ENCODE measurements at places on chromosomes 6 and 20. TPM values are rescaled to one million over a fixed set of nuclear protein-coding genes. Genes with fewer than 3 reads are reported as not detected.

The CLPSL2 gene
- total RNA-seq: not detected

The PLA2G7 gene
- not detected for total RNA-seq

The LY6G6D gene
- not detected for total RNA-seq

The STX11 gene
- total RNA-seq: 16.8 TPM

- no peak for DNase-seq
- no peaks in the 10 kb centered on the region for H3K4me1 ChIP-seq
- no peak overlapping the region for H3K27ac ChIP-seq
- H3K4me3 ChIP-seq: no peak overlapping the region
Observed at GRCh38 chr20:14866841-14867514, 529.6 kb upstream of the FLRT3 start.

- H3K27me3 ChIP-seq: no peaks in the 10 kb centered on the region
- H3K27ac ChIP-seq: no peak overlapping the region
- H3K4me1 ChIP-seq: no peaks in the 10 kb centered on the region
- H3K4me3 ChIP-seq: no peak overlapping the region
- no peaks in the 10 kb centered on the region for H3K36me3 ChIP-seq
- DNase-seq: no peak
Observed at GRCh38 chr6:139644821-139645220, 270.4 kb upstream of the CITED2 start.

GRCh38 chr6:1527073-1527457, 82.7 kb upstream of the FOXC1 start:
- H3K36me3 ChIP-seq: no peaks in the 10 kb centered on the region
- H3K4me3 ChIP-seq: no peak overlapping the region
- H3K27ac ChIP-seq: no peak overlapping the region
- H3K4me1 ChIP-seq: peaks cover 68% of the 10 kb centered on the region
- DNase-seq: peak; percentile 71

GRCh38 chr6:7914311-7914710, 3.7 kb upstream of the TXNDC5 start:
- H3K4me3 ChIP-seq: no peak overlapping the region
- no peak for DNase-seq
- peaks cover 13% of the 10 kb centered on the region for H3K4me1 ChIP-seq
- H3K36me3 ChIP-seq: no peaks in the 10 kb centered on the region

- no peak overlapping the region for H3K27ac ChIP-seq
- no peaks in the 10 kb centered on the region for H3K27me3 ChIP-seq
- H3K36me3 ChIP-seq: no peaks in the 10 kb centered on the region
- no peak for DNase-seq
- no peak overlapping the region for H3K4me3 ChIP-seq
Observed at GRCh38 chr20:48908656-48909319, 12.7 kb upstream of the ARFGEF2 start.

DNA sequence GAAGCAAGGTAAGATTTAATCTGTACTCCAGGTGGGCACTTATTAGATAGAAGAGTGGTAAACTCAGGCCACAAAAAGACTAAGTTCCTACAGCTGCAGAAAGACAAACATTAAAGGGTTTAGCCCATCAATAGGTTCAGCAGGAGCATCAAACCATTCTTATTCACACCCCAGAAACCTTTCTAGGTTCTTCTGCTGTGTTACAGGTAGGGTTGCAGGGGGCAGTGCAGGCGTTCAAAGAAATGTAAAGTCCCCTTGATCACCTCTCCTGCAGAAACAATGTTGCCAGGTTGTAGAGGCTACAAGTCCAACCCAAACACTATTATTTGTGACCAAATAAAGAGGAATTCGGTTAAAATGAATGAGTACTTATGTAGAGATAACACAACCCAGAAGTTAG, 31.8 kb downstream of the PHACTR1 start:
- H3K4me1 ChIP-seq: no peaks in the 10 kb centered on the region
- H3K27ac ChIP-seq: no peak overlapping the region
- H3K36me3 ChIP-seq: no peaks in the 10 kb centered on the region
- H3K4me3 ChIP-seq: no peak overlapping the region
- H3K27me3 ChIP-seq: peaks cover 42% of the 10 kb centered on the region

- DNase-seq: no peak
- H3K4me3 ChIP-seq: no peak within 1 kb of the TSS
- no peaks in the 10 kb centered on the region for H3K36me3 ChIP-seq
- H3K27me3 ChIP-seq: no peaks in the 10 kb centered on the region
- no peak within 1 kb of the TSS for H3K27ac ChIP-seq
- H3K4me1 ChIP-seq: no peaks in the 10 kb centered on the region
Observed at GRCh38 chr6:138499303-138500018, at the start of gene NHSL1. Gene NHSL1, minus strand, starts transcription at chr6:138499494. Its CDS starts 204 bp downstream, at chr6:138499290.
